OCI-M1 (cell line): ENCODE measurements at places on chromosomes 1 and 21.

DNA sequence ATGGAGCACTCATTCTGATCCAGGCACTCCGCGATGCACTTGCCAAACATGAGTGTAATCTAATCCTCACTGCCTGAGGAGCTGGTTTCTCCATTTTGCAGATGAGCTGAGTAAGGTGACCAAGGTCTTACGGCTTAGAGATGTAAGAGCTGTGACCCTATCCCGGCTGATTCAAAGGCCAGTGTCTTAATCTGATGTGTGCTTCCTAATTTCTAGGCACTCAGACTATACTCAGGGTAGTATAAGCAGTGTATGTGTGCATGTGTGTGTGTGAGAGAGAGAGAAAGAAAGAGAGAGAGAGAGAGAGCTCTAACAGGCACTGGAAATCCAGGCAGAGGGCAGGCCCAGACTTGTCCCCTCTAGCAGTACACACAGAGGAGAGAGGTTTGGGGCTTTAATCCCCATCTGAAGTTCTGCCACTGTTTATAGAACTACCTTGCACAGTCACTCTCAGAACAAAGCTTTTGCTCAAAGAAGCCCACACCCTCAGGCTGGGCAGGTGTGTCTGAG lies 188.2 kb downstream of the ZBTB18 start:
- DNase-seq, result no peak

DNA sequence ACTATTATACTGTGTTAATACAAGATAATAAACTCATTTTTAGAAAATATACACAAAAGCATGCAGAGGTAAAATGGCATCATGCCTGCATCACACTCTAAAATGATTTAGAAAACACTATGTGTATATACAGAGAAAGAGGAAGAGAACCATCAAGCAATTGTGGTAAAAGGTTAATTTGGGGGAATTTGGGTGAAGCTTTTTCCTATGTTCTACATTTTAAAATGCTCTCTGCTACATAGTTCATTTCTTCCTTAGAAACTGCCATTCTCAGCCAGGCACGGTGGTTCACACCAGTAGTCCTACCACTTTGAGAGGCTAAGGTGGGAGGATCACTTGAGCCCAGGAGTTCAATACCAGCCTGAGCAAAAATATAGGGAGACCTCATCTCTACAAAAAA lies 44.1 kb downstream of the GON4L start:
- DNase-seq, result no peak

DNA sequence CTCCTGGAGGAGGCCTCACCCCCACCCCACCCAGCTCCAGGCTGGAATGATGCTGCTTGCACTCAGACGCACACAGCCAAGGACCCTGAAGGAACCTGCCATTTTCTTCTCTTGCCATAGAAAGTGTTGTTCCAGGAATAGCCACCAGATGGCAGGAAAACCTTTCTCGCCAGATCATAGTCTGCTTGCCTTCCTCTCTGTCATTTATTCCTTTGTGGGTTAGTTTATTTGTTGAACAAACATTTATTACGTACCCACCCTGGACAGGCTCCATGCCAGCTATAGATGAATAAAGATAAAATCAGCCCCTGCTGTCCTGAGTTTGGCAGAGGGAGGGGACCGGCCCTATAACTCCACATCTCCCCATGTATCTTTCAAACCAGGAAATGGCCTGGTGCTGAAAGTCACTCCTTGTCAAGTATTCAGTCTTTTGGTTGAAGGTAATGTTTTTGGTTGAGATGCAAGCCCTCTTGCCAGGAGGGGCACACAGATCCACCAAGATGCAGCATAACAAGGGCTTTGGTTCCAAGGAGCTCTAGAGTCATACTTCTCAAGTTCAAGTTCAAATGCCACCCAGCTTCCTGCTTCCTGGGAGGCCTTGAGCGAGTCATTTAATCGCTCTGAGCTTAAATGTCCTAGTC lies 7.0 kb upstream of the KCNC4 start:
- DNase-seq, result peak; percentile 82

DNA sequence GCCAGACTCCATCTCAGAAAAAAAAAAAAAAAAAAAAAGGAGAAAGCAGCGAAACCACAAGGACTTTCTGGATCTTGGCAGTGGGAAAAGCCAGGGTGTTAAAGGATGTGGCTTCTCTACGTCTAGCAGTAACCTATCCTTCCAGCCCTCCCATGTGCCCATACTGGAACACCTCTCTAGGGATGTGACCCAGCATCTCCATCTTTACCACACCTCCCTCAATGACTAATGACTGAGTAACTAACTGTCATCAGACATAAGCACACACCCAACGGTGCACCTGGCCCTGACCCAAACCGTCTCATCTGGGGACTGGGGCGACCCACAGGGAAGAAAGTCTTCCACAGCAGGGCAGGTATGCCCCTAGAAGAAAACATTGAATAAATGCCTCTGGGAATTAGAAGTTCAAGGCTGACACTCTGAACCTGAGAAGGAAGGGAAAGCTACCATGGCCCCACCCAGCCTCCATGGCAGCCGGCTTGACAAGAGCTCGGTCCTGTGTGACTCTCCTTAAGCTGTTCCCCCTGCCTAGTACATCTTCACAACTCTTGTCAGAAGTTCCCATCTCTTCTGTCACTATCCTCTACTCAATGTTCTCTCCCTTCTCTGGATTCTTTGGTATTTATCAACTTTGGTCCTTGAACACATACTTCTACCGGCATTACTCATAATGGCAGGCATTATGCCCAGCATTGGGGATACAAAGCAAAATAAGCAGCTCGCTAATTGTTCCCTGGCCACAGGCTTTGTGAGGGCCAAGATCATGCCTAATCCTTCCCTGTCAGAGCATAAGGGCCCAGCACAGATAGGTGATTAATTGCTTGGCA lies 14.8 kb upstream of the PAQR6 start:
- DNase-seq, result no peak

GRCh38 chr1:203306089-203306964 lies 1.0 kb downstream of the BTG2 start:
- peak; percentile 94 for DNase-seq

- DNase-seq, result peak; percentile 61
Measured at GRCh38 chr1:24364975-24365678, 46.0 kb downstream of the GRHL3 start.

- DNase-seq, result no peak
Measured at GRCh38 chr1:172863031-172863430, 187.7 kb downstream of the TNFSF18 start.

DNA sequence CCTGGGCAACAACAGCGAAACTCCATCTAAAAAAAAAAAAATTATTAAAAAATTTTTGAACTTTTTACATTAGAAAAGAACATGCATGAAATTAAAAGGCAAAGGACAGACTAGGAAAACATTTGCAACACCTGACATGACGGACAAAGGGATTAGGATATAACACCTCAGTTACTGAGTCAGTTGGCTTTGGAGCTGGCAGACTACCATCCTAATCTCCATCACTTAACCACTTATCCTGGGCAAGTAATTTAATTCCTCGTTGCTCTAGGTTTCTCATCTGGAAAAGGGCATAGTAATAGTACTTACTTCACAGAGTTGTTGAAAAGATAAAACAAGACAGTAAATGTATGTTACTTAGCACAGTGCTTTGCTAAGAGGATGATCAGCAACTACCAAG lies 11.9 kb downstream of the HECTD3 start:
- DNase-seq, result no peak

DNA sequence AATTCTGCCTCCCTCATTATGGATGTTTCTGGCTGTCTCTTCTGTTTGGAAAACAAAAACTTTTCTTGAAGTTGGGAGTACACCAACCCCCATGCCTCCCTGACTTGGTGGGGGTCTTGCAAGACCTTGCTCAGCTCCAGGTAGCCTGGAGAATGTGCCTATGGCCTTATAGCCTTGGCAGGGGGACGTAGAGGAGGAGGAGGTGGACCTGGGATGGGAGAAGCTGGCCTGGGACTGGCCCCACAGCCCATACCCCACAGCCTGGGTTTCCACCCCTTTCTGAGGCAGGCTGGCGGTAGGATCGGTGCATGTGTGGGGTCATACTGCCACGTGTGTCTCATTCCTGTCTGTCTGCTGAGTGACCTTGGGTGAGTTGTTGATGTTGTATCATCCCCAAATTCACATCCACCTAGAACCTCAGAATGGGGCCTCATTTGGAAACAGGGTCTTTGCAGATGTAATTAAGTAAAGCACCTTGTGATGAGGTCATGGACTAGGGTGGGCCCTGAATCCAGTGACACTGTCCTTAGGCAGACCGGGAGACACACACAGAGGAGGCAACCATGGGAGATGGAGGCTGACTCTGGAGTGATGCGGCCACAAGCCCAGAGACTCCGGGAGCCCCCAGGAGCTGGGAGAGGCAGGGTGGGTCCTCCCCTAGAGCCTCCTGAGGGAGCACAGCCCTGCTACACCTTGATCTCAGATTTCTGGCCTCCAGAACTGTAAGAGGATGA lies 18.5 kb downstream of the OBSCN start:
- no peak for DNase-seq
